ENCODE measurements at places on chromosomes 2 and 18.

- DNase-seq: no peak
Measured at GRCh38 chr2:202096736-202097135, 23.7 kb downstream of the KIAA2012 start.

DNA sequence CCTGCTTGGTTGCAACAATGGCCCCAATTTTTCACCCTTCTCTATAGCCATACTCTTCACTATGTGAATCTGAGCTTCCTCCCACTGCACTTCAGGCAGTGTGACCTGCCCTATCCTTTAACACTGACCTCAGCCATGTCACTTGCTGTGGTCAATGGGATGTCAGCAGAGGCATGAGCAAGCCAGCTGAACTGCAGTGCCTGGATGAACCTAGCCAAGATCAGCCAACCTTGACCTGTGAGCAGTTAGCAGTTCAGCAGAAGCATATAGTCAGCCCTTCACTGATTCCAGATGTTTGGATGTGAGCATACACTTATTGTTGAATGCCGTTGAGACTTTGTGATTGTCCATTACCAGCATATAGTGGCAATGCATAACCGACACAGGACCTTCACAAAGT lies 63.4 kb upstream of the BOD1L2 start:
- DNase-seq: no peak

GRCh38 chr18:74115046-74115445 lies 32.6 kb downstream of the FBXO15 start:
- DNase-seq: no peak

DNA sequence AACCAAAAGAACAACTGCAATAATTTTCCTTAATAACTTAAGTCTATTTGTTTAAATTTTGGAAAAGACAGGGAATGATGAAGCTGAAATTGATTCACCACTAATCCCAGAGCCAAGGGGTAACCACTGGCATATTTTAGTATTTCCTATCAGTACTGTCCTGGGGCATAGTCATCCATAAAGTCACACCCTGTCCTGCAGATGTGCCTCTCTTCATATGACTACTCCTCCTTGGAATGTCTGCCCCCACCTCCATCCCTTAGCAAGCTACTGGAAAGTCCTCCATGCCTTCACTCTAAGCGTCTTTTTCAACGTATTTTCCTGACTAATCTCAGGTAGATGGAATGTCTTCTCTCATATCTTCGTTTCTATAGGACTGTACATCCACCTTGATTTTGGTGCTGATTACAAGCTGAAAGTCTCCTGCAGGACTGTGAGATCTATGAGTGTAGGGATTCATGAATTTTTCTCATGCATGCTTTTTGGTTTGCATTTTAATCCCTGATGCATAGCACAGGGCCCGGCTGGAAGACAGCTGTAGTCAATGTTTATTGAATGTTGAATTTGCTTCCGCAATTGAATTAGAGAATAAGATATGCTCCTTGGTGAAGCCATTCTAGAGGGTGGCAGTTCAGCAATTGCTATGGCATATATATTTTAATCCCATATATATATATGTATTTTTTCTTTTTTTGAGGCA lies 85.6 kb downstream of the MOGAT1 start:
- DNase-seq: no peak

GRCh38 chr18:46497129-46497528 lies 159.9 kb downstream of the LOXHD1 start:
- no peak for DNase-seq

DNA sequence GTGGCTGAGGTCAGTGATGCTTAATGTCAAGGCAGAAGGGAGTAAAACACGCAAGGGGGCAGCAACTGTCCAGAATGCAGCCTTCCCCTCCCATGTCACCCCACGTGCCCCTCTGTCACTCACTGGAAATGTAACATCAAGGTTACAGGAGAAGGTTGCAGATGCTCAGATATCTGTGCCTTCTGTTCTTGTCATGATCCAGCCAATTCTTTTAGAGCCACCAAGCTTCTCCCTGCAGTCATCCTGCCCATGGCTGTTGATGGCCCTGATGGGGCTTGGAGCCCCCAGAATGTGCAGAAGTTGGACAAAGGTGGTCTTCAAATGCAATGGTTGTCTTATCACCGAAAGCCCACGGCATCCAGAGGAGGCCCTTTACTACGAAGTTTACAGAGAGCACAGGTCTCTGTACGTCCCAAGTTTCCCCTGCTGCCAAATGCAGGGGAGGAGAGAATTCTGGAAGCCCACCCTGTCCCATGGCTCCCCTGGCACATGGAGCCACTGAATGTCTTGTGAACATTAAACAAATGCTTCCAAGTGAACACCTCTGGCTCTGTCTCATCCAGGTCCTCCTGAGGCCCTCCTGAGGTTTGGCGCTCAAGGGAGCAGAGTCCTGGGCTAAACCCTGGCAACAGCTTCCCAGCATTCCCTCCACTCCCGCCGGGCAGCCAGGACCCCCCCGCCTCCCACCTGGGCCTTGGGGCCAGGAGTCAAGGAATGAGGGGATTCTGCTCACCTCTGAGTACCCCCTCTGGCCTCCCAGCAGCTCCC lies 4.5 kb upstream of the GPR55 start:
- no peak for DNase-seq

GRCh38 chr2:120586507-120587278 lies 149.0 kb upstream of the GLI2 start:
- no peak for DNase-seq

DNA sequence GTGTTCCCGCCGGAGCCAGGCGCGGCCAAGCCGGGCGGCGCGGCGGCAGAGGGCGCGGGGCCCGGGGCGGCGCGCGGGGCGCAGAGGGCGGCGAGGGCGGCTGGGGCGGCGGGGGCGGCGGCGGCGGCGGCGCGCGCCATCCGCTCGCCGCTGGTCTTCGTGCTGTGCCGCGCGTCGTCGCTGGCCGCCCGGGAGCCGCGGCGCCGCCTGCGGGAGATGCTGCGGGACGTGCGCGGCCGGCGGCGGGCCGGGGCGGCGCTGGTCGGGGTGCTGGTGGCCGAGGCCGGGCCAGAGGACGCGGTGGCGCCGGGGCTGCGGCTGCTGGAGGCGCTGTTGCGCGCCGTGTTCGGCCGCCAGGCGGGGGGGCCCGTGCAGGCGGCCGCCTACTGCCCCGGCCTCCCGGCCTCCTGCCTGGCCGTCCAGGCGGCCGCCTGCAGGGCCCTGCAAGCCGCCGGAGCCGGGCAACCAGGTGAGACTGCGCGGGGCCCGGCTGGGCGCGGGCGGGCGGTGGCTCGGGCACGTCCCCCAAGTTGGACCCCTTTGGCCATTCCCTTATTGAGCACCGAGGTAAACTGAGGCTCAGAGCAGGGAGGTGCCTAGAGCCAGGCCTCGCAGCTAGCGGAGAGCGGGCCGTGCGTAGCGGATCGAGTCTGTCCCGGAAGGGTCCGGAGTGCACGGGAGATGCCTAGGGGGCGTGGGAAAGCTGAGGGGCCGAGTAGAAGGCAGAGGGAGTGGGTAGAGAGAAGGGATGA lies 584 bp downstream of the C2orf72 start:
- no peak for DNase-seq

DNA sequence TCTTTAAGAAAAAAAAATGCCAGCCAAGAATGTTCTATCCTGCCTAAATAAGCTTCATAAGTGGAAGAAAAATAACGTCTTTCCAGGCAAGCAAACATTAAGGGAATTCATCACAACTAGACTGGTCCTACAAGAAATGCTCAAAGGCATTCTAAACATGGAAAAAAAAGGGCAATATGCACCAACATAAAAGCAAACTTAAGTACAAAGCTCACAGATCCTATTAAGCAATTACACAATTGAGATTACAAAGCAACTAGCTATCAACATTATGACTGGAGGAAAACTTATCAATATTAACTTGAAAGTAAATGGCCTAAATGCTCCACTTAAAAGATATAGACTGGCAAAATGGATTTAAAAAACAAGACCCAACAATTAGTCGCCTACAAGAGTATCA lies 240.6 kb upstream of the CTAGE1 start:
- no peak for DNase-seq

GRCh38 chr2:191222952-191223351 lies 22.3 kb upstream of the MYO1B start:
- DNase-seq: no peak

- no peak for DNase-seq
Measured at GRCh38 chr2:67057901-67058703, 339.0 kb upstream of the ETAA1 start.

DNA sequence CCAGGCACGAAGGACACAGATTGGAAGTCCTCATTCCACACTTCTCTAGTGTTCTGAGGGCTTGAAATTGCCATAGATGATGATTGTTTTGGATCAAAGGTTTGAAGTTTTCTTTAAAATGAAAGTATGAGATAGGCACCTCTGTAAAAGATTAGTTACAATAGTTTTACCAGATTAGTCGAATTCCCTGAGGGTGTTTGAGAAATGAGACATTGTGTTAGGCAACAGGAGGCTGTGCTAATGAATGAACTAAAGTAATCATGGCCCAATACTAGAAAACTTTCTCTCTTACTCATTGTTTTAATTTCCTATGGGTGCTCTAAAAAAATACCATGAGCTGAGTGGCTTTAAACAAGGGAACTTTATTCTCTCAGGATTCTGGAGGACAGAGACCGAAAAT lies 421.7 kb downstream of the RNF144A start:
- no peak for DNase-seq

DNA sequence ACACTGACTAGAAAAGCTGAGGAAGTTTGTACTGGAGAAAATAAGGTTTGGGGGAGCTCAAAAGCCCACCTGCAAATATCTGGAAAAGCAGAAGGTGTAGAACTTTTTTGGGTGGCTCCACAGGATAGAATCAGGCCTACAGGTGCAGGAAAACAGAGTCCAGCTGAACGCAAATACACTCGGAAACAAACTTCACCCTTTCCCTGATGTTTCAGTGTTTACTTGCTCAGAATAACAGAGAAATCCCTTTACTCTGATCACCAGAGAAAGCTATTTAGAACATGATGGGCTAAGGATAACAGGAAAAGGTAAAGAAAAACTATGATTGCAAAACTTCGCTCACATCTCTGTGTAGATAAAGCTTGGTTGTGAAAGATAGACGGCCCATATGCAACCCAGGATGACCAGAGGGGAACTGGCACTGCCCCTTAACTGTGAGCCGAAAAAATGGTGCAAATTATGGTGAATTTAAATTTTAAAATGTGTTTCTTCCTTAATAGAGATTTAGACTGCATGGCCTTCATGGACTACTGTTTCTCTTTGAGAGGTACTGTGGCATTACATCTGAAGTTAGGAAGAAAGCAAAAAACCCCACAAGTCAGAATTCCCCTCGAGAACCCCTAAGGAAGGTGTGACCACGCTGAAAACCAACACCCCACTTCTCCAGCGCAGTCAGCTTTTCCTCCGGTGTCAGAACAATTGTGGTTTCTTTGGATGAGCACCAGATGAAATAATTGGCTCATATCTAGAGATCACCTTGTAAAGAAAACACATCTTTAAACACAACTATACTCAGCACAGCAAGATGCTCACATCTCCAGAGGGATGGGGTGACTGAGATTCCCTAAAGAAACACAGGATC lies 84.5 kb upstream of the TMEM247 start:
- no peak for DNase-seq

DNA sequence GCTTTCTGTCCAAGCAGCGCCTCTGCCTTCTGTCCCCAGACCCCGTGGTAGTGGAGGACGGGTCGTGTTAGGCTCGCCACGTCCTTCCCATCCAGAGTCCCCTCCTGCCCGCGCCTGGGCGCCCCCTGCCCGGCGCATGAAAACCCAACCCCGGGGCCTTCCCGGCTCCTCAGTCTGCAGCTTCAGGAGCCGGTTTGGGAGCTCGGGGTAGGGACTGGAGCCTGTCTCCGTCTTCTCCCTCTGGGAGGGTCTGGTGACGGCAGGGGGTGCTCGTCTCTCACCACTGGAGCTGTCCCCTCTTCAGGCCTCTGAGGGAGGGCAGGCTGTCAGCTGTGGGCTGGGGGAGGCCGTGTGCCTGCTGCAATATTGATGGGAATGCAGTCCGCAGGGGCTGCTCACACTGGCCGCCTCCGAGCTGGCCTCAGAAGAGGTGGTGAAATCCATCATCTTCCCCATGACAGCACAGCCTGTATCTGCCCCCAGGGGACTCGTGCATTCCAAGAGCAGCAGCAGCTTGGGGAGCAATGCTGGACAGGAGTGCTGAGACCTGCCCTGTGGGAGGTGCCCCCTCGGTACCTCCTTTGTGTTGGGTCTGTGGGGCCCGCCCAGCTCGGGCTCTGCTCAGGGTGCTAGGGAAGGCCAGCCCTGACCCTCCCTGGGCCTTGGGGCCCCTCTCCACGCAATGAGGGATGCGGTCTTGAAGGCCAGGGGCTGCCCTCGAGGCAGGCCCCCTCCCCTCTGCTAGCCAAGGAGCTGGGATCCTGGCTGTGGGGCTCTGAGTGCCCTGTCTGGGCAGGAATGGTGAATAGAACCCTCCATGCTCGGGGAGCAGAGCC lies 17.8 kb upstream of the KLHL30 start:
- no peak for DNase-seq

DNA sequence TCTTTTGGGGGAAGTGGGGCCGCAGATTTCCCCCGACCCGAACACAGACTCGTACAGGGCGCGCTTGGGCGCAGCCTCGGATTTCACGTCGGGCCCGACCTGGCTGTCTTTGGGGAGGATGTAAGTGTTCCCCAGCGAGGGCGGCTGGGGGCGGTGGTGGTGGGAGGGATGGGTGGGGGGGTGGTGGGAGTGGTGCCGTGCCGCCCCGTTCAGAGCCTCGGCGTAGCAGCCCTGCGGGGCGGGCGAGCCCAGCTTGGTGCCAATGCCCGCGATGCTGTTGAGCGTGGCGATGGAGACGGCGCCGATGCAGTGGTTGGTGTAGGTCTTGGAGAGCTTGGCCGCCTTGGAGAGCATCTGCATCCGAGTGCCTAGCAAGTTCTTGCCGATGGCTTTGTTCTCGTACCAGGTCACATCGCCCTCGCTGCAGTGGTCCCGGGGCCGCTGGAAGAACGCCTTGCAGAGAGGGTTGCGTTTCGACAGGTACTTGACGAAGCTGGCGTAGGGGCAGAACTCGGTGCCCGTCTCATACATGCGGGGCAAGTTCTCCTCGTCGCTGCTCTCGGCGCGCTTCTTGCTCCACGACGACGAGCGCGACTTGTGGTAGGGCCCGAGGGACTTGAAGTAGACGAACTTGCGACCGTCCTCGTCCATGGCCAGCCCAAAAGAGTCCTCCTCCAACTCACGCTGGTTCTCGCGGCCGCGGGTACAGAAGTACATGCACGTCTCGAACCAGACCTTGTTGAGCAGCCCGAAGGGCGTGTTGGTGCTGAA lies 1.3 kb downstream of the KCTD1 start:
- no peak for DNase-seq

- DNase-seq: no peak
Measured at GRCh38 chr2:25426326-25426725, 84.6 kb upstream of the DNMT3A start.

GRCh38 chr2:126836761-126837679 lies 61.7 kb upstream of the TEX51 start:
- no peak for DNase-seq

Data from stimulated activated CD4-positive, alpha-beta T cell treated with anti-CD3 and anti-CD28 coated beads, Interleukin-15, amount 100 ng/mL, for 1 hour (primary cell).